Esophagus squamous epithelium (tissue), 5 donors: ENCODE measurements at places on chromosomes 5 and 9.

DNA sequence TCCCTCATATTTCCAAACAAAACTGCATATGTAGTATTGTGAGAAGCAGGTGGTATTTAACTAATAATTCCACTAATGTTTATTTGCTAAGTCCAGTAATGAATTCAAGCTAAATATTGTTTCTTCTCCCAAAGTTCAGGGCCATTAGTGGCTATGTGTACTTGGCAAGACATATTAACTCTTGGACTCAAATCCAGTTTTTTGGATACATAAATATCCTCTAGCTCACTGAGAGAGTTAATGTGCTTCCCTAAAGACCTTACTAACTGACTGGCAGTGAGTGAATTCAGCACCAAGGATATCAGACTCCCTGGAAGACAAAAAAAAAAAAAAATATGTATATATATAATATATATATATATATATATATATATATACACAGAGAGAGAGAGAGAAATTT is 214.1 kb downstream of the RAB3C start:
- no peak for DNase-seq

- DNase-seq = no peak
Observed at GRCh38 chr5:96197347-96197746, 235.7 kb upstream of the ELL2 start.

DNA sequence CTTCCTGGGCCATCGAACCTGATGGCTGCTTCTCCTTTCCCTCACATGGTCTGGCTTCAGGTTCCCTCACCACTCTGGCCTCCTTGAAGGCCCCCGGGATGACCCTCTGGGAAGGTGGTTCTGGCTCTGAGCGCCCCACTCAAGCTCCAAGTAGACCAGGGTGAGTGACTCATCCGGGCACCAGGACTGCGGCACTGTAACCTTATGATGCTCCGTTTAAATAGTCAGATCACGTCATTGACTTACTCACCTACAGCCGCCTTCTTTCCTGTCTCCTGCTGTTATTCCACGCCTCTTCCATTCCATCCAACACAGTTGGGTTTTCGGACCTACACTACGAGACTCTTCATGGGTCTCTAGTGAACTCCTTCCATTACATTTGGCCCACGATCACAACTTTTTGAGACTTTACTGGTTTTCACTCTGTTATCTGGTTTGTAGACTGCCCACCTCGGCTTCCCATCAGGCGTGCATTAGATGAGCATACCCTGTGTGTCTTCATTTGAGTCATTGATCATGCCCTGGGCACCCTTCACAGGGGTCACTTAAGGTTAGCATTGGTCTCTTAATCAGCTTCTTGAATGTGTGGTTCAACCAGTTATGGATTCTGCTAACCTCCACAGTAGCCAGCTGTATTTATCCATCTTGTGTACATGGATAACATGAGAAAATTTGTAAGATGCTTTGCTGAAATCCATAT is 138.8 kb upstream of the LMX1B start:
- DNase-seq = no peak

DNA sequence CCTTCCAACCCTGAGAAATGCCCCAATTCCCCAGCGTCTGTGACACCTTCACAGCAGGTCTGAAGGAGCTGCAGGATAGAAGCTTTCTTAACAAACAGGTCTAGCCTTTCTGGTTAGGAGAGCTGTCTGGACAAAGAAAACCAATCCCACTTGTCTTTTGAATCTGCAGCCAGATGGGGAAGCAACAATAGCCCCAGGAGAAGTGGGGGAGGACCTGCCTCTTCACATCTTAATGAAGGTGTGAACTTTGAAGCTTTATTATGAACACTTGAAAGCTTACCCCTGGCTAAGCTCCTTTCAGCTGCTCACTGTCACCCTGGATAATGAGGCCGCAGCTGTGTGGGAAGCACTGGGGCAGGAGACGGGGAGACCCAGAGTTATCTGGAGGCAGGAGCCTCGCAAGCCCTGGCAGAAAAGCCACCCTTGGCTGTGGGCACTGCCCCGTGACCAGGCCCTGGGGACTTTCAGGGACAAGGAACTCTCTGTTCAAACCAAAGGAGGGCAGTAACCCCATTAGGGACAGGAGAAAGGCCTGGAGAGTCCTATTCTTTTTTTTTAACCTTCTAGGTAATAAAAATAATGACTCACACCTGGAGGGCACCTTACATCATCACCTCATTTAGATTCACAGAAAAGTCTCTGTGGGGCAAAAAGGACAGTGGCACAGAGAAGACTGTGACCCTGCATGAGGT is 151.8 kb upstream of the RAD23B start:
- DNase-seq = no peak

GRCh38 chr9:137369061-137369787 is 53.7 kb downstream of the EXD3 start:
- no peak for DNase-seq

DNA sequence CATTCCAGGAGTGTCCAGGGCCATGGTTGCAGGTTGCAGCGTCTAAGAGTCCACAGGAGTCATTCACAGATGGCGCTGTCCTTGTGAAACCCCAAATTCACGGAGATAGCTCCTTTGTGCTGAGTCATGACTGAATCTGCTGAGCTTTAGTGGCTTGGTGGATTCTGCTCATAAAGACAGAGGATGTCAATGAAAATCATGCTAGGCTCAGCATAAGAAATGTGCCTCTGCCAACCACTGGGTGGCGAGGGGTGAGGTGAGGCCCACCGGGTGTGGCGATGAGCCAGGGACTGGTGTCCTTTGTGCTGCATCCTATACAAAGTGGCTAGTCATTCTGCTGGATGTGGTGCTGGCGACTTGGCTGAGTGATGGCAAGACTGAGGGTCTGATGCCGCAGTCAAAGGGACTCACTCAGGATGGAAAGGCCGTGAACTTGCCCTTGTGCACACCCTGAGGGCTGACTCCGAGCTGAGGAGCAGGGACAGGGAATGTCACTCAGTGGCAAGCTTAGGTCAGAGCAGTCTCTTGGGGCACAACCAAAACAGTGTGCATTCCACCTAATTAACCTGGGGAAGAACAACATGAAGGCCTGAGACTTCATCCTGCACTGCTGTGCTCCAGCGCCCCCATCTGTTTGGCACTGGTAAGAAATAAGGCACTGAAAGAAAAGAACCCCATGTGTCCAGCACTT is 71.5 kb downstream of the DAP start:
- DNase-seq = no peak

DNA sequence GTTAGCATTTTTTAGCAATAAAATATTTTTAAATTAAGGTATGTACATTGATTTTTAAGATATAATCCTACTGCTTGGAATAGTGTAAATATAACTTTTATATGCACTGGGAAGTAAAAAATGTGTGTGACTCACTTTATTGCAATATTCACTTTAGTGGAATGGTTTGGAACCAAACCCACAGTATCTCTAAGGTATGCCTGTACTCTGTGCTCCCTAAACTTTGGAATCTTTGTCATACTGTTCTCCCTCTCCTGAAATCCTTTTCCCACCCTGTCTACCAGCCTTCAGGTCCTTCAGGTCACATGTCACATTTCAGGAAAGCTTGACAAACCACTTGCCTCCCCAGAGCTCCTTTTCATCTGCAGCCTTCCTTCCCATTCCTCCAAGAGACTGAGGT is 308.7 kb downstream of the SPOCK1 start:
- no peak for DNase-seq

- DNase-seq = no peak
Observed at GRCh38 chr5:34676416-34676815, 20.3 kb downstream of the RAI14 start.

- no peak for DNase-seq
Observed at GRCh38 chr5:83752700-83753099, 32.0 kb upstream of the HAPLN1 start.

- DNase-seq = no peak
Observed at GRCh38 chr9:135032041-135032835, 55.2 kb upstream of the OLFM1 start.

- no peak for DNase-seq
Observed at GRCh38 chr9:5897851-5898250, 7.2 kb downstream of the MLANA start.

DNA sequence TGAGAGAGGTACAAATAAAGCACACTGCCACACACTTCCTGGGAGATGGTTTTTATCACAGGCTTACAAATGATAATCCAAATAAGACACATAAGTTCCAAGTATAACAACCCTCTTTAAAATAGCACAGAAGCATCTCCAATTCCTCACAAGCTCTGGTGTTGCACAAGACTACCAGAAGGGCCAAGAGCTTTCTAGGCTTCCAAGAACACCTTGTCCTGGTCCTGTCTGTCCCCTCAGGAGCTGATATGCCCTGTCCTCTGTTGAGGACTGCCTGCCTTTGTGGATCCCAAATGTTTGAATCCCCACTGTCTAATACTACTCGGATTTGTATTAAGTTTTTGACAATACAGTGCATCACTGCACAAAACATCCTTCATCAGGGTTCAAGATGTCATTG is 110.1 kb downstream of the SPOCK1 start:
- DNase-seq = no peak

GRCh38 chr9:111752455-111752854 is 42.3 kb downstream of the SHOC1 start:
- DNase-seq = no peak

GRCh38 chr9:36398745-36399144 is 1.3 kb downstream of the RNF38 start:
- no peak for DNase-seq

- no peak for DNase-seq
Observed at GRCh38 chr5:39420482-39421145, 4.2 kb downstream of the DAB2 start.
